NCI-H446 (cell line): ENCODE measurements at places on chromosomes 4 and X.

DNA sequence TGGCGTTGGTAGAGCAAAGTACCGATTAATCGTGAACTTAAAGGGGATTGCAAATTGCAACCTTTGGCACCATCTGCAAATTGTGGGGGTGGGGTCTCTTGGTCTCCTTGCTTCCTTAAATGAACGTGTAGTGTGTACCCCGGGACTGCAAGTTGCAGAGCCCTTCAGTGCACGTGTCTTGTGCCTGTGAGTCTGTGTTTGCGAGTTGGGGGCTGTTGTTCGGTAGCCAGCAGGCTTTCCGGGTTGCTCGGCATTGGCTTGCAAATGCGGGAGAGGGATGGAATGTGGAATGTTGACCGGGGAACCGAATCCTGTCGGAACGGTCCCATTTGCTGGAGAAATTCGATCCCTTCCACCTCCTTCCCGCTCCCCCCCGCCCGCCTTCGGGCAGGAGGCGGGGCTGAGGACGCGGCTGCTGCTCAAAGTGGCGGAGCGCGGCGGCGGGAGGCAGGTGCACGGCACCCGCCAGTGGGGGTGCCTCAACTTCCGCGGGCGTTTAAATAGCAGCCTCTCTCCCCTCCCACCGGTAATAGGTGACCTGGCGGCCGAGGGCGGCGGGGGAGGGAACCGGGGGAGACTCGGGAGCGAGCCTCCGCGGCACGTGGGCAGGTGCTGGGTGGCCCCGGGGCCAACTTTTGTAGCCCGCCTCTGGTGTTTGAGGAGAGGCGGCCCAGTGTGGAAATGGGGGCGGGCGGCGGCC lies 1.5 kb downstream of the JADE1 start:
- DNase-seq = peak; percentile 87

DNA sequence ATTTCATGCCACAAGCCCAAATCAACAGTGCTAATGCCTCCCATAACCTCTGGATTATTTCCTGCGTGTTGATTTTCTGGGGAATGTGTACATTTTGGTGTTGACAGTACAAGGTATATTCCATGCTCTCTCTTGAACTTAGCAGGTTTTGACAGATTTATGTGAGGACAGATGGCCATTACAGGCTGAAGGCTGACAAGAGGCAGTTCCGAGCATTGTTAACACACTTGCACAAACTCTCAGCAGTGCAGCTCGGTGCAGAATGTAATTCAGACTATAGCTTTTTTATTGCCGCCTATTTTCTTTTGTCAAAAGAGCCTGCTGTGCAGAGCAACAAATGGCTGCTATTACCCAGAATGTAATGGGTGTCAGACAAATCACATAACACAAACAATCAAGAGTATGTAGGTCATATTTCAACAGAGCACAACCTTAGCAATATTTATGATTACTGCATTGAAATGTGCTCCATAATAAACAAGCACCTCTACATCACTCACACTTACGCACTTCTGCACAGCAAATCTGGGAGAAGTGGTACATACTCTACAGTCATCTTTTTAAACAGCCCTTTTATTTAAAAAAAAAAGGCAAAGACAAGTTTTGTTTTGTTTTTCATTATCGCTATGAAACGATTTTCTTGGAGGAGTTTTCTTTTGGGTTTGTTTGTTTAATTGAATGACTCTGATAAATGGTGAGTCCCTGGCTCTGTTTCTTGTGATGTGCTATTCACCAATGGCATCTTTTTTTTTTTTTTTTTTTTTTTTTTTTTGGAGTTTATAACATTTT lies 71.6 kb downstream of the PPARGC1A start:
- no peak for DNase-seq

GRCh38 chr4:6395466-6396228 lies 76.8 kb downstream of the PPP2R2C start:
- DNase-seq = no peak

DNA sequence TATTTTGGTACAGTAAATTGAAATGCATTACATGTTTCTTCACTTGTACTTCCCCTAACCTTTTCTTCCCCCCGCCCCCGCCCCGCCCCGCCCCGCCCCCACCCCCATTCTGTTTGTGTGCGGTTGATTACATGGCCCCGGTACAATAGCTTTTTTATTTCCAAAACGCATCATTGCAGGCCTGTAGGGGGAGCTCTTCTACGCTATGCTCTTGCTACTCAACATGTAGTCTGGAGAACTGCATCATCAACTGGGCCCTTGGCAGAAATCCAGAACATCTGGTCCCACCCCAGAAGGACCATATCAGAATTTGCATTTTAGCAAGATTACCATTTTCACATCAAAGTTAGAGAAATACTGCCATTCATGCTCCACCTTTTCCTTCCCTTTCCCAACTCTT lies 333.3 kb upstream of the DDX53 start:
- no peak for DNase-seq

DNA sequence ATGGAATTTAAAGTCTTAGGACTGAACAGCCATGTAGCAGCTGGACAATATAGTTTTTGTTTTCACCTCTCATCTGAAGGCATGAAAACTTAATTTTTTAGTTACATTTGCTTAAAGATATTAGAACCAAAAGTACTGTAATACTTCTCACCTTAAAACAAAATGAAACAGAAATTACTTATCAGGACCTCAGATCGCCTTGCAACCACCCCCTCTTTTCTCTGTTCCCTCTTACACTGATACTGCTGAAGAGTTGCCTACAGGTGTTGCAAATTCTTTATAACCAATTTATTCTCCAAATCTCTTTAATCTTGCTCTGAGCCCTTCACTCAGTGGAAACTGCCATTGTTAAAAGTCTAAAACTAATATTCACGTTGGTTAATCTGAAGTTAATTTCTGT lies 145.0 kb downstream of the SPCS3 start:
- DNase-seq = no peak

- DNase-seq = no peak
Observed at GRCh38 chrX:4741024-4741423, 1027.6 kb upstream of the PRKX start.

DNA sequence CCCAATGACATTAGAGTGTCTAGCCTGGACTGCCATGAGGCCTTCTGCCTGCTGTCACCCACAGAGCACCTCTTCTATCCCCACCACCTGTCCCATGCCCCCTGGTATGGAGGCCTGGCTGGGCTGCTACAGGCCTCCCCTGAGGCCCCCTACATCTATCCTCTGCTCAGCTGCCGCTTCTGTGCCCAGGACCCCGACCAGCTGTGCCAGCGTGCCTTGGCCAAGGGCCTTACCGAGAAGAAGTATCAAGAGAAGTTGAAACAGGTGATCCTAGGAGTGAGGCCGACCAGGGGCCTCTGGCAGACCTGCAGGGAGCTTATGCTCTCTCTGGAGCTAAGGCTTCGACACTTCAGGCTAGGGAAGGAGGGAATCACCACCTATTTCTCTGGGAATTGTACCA lies 21.7 kb upstream of the TECRL start:
- DNase-seq = no peak

GRCh38 chr4:11675051-11675800 lies 246.5 kb upstream of the HS3ST1 start:
- DNase-seq = no peak

DNA sequence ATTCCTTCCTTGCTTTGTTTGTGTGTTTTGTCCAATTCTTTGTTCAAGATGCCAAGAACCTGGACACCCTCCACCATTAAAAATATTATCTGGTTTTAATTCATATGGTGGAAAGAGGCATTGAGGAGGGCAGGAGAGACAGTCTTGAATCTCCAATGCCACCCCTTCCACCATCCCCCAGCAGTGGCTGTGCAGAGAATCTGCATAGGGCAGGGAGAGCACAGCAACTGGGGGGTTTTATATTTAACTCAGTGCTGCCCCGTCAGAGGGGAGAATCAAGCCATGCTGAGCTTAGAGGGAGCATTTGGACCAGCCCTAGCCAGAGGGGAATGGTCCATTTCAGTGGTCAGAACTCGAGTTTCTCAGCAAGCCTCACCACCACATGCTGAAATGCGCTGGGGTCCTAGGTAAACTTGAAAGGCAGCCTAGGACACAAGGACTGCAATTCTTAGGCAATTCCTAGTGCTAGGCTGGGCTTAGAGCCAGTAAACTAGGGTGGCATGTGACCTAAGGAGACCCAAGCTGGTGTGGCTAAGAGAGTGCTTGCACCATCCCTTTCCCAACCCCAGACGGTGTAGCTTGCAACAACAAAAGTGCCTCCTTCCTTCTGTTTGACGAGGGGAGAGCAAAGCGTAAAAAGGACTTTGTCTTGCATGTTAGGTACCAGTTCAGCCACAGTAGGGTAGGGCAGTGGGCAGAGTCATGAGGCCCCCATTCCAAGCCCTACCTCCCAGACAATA lies 34.2 kb downstream of the CCDC158 start:
- no peak for DNase-seq

DNA sequence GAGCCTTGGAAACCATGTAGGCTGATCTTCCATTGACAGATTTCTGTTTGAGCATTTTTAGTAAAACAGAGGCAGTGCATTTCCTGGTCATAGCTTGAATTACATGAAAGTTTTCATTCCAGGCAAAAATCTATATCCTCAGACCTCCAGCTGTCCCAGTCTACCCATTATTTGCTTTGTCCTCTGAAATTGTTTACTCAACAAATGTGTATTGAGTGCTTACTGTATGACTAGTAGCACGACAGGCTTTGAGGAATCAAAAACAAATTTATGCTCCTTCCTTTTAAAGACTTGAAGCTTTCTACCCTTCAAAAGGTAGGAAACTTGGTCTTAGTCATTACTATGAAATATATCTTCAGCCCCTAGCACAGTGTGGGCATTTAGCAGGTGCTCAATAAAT lies 307.9 kb upstream of the IGFBP7 start:
- DNase-seq = no peak

GRCh38 chr4:74999714-75000309 lies 66.9 kb downstream of the PARM1 start:
- DNase-seq = no peak

DNA sequence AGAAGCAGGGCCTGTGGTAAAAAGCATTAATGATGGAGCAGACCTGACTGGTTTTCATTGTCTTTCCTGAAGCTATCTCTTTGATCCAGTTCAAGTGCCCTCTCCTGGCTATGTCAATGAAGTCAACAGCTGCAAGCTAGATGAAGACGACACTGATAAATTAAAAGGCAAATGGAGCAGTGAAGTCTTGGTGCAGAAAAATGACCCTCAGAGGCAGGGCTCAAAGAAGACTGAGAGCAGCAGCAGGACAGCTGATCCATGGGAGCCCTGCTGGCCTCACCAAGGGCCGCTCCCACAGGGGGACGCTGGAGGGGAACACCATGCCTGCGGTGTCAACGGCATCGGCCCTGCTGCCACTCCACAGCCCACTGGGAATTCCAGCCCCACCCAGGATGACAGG lies 96.2 kb downstream of the RELL1 start:
- no peak for DNase-seq

GRCh38 chr4:89757154-89757719 lies 79.7 kb downstream of the SNCA start:
- peak; percentile 76 for DNase-seq

GRCh38 chrX:97522307-97522706 lies 638.6 kb downstream of the RPA4 start:
- DNase-seq = no peak

GRCh38 chr4:94536649-94537469 lies 85.1 kb downstream of the PDLIM5 start:
- no peak for DNase-seq

- DNase-seq = no peak
Observed at GRCh38 chr4:104907991-104908390, 238.7 kb upstream of the TET2 start.

DNA sequence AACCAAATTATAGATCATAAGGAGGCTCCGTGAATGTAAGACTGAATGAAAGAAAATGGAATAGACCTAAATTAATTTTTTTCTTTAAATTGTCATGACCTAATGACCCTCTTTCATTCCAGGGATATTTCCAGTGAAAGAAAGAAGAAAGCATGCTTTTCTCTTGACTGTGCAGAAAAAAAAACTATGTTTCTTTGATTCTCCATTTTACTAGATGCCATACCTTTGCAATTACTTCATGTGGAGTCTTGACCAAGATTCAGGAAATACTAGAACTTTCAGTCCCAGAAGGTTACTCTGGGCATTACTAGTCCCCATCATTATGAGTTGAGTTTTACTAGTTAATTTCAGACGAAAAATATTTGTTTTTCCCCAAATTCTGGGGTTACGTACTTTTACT lies 6.4 kb upstream of the COMMD8 start:
- DNase-seq = no peak

GRCh38 chr4:149101649-149102048 lies 659.4 kb upstream of the NR3C2 start:
- DNase-seq = no peak

DNA sequence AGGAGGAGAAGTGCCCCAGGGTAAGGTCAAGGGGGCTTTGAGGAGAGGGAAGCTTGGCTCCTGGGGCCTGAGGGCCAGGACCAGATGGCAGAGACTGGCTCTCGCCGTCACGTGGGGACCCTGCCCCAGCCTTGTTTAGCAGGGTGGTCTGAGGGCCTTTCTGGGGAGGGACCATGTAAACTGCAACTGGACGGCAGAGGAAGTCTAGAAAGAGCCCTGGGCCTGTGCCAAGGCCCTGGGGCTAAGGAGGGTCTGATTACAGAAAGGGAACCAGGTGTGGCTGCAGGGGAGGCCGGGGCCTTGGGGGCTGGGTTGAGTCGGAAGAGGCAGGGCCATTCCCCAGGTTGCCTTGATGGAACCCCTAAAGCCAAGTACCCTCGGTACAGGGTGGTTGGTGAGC lies 1.8 kb upstream of the HGFAC start:
- no peak for DNase-seq
